ENCODE measurements at places on chromosomes 5 and 9.

- no peak for DNase-seq
Measured at GRCh38 chr5:167764641-167765289, 526.7 kb upstream of the WWC1 start.

GRCh38 chr9:89668866-89669246 is 64.0 kb downstream of the GADD45G start:
- no peak for DNase-seq

- peak; percentile 60 for DNase-seq
Measured at GRCh38 chr9:14768405-14769229, 46.1 kb upstream of the CER1 start.

DNA sequence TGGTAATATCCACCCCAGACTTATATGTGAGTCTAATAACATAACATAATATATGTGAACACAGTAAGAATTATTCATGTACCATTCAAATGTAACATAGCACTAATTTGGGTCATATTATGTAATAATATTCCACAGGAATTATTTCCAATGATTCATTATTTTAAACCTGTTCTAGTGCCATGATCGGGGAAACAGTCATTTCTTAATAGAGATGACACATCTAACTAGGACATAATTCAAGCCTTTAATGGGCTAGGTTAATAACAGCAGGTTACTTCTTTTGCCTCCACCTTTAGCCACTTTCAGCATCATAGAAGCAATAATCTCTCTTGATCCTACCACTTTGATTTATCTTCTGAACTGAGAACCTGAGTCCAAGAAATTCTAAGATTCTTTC is 12.3 kb downstream of the SPINK9 start:
- no peak for DNase-seq

- DNase-seq = no peak
Measured at GRCh38 chr9:24462951-24463350, 82.7 kb downstream of the IZUMO3 start.

GRCh38 chr9:72039532-72039931 is 20.9 kb downstream of the C9orf57 start:
- no peak for DNase-seq

- no peak for DNase-seq
Measured at GRCh38 chr5:31225118-31225517, 31.6 kb downstream of the CDH6 start.

GRCh38 chr9:135474915-135475314 is 4.7 kb upstream of the PPP1R26 start:
- DNase-seq = no peak

GRCh38 chr5:14665101-14665822 is 744 bp downstream of the OTULIN start:
- DNase-seq = no peak

- DNase-seq = no peak
Measured at GRCh38 chr9:129379181-129379836, 201.2 kb upstream of the IER5L start.

DNA sequence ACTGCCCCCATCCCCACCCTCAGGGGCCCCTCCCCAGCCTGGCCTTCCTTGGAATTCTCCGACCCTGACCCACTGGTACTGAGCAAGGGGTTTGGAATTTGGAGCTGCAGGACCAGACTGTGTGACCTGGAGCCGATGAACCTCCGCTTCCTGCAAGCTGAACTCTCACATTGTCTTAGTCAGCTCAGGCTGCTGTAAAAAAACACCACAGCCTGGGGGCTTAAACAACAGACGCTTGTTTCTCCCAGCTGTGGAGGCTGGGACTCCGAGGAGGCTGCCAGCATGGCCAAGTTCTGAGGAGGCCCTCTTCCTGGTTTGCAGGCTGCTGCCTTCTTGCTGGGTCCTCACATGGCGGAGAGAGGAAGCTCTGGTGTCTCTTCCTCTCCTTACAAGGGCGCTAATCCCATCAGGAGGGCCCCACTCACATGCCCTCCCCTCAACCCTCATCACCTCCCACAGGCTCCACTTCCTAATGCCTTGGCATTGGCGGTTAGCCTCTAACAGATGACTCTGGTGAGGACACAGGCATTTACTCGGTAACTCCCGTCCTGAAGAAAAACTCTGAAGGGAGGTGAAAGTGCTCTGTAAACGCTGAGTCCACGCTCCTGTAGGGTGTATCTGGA is 42.4 kb downstream of the C5orf15 start:
- no peak for DNase-seq

DNA sequence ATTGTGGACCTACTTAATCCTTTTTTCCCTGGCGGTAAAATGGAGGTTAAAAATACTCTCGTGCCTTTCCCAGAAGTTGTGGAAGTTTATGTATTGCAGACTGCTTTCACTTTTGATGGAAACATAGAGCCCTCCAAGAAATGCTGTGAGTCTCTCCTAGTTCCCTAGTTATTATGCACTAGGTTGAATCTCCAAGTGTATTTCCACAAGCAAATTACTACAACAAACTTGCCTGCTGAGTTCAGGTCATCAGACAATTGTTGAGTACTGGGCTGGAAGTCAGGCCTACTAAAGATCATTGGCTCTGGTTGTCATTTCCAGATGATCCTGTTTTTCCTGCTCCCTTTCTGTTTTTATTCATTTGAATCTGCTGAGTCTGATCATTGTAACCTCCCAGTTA is 104.1 kb downstream of the CD180 start:
- DNase-seq = no peak

- no peak for DNase-seq
Measured at GRCh38 chr5:142542906-142543305, 143.0 kb downstream of the FGF1 start.

Measured in iPS DF 6.9 (cell line).